Kidney epithelial cell (primary cell): ENCODE measurements at places on chromosomes 1 and 21. TPM values are rescaled to one million over a fixed set of nuclear protein-coding genes. Genes with fewer than 3 reads are reported as not detected.

The HAO2 gene
- total RNA-seq, result not detected in 2 replicates

The ITGB2 gene
- total RNA-seq, result 6.9 and 9.1 TPM in 2 replicates

The TSEN15 gene
- total RNA-seq, result 38.3 and 50.1 TPM in 2 replicates

The HTR1D gene
- total RNA-seq, result 1.6 and 2.0 TPM in 2 replicates

The AMY2B gene
- total RNA-seq, result 3.4 and 6.3 TPM in 2 replicates

The JAM2 gene
- 2.0 and 3.6 TPM in 2 replicates for total RNA-seq

The SLFNL1 gene
- 0.41 TPM in 1 of 2 replicates, not detected in the other for total RNA-seq

The FCRLB gene
- 1.1 and 2.6 TPM in 2 replicates for total RNA-seq

The ANGPTL3 gene
- not detected in 2 replicates for total RNA-seq

The ALX3 gene
- not detected in 2 replicates for total RNA-seq

The RHD gene
- not detected in 2 replicates for total RNA-seq
